ENCODE measurements at places on chromosomes 2 and 18.

GRCh38 chr2:45964223-45964841 lies 312.9 kb downstream of the PRKCE start:
- no peak for DNase-seq

- DNase-seq: no peak
These were observed 2.5 kb downstream of the AGFG1 start for GRCh38 chr2:227474410-227474809.

- no peak for DNase-seq
These were observed 256.8 kb downstream of the RNF152 start for GRCh38 chr18:61635901-61636528.

DNA sequence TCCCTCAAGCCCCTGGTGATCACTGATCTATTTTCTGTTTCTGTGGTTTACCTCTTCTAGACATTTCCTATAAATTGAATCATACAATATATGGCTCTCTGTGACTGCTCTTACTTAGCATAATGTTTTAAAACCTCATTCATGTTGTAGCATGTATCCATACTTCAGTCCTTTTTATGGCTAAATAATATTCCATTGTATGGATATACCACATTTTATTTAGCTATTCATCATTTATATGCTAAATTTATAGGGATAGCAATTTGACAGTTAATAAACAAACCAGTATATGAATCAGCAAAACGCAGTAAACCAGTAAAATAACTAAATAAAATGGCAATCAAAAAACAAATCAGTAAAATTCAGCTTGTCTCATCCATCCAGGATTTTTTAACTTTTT lies 286.1 kb upstream of the HNRNPA3 start:
- no peak for DNase-seq

GRCh38 chr18:59051470-59052165 lies 88.1 kb upstream of the SEC11C start:
- DNase-seq: no peak

DNA sequence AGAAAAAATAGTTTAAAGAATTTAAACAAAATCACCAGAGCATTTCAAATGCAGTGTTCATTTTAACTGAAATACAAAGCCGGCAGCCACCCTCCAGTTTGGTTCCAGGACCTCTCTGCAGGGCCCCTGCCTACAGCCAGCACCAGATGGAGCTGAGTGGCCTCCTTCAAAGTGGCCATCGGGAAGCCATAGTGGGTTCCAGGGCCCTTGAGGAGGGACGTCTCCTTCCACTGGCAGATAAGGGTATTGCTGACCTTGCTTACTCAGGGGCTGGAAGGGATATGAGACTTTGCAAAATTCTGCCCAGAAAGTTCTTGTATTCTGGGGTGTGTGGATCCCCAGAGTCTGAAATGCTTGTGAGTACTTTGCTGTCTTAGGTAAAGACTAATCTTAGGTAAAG lies 205.2 kb upstream of the APCDD1 start:
- no peak for DNase-seq

Measured in activated CD8-positive, alpha-beta memory T cell treated with anti-CD3 and anti-CD28 coated beads for 48 hours (primary cell).